ENCODE measurements at places on chromosomes 1 and 21.

- no peak for DNase-seq
Observed at GRCh38 chr1:225137976-225138375, 208.5 kb downstream of the DNAH14 start.

- DNase-seq: no peak
Observed at GRCh38 chr1:10693152-10693496, 103.3 kb downstream of the CASZ1 start.

- DNase-seq: no peak
Observed at GRCh38 chr1:52454779-52455178, 50.4 kb downstream of the PRPF38A start.

- DNase-seq: no peak
Observed at GRCh38 chr1:165185161-165185889, 171.2 kb downstream of the LMX1A start.

DNA sequence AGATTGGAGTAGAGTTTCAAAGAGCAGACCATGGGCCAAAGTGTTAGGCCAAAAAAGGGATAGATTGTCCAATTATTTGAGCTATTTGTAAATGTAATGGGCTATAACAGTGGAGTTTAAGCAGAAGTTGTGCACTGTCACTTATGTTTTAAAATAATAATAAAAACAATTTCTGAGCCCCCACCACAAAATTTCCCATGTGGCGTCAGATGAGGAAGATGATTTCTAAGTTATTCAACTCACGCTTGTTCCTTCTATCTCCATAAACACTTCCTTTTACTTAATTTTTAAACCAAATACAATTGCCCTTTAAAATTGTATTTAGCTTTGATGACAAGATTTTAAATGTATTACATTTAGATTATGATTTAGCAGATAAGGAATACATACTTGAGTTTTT is 330.0 kb downstream of the PTPRC start:
- no peak for DNase-seq

DNA sequence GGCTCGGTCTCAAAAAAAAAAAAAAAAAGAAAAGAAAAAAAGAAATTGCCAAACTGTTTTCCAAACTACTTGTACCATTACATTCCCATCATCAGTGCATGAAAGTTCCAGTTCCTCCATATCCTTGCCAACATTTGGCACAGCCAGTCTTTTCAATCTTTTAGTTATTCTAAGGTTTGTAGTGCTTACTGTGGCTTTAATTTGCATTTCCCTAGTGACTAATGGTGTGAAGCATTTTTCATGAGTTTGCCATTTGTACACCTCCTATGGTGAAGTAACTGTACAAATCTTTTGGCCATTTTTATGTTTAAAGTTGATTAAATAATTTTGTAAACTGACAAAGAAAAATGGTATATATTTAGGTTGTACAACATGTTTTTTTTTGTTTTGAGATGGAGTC is 70.7 kb downstream of the DEGS1 start:
- DNase-seq: no peak

DNA sequence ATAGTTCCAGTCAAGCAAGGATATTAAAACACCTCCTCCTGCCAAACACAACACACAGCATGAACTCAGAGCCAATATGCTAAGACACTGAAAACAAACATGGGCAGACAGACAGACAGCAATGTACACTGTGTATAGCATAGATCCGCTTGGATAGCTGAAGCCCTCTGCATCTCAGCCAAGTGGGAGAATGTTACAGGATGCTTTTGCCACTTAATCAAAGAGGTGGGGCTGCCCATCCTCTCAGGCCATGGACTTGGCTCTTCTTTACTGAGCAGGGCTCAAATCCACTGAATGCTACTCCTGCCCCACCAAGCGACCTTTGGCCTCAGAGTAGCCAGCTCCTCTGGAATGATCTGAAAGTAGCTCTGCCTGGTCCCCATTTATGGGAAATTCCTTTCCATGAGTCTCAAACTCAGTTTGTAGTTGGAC is 64.7 kb upstream of the NGF start:
- no peak for DNase-seq

- no peak for DNase-seq
Observed at GRCh38 chr1:16608838-16609560, 4.4 kb downstream of the NBPF1 start.

GRCh38 chr21:37061926-37062592 is 10.8 kb downstream of the PIGP start:
- DNase-seq: no peak

DNA sequence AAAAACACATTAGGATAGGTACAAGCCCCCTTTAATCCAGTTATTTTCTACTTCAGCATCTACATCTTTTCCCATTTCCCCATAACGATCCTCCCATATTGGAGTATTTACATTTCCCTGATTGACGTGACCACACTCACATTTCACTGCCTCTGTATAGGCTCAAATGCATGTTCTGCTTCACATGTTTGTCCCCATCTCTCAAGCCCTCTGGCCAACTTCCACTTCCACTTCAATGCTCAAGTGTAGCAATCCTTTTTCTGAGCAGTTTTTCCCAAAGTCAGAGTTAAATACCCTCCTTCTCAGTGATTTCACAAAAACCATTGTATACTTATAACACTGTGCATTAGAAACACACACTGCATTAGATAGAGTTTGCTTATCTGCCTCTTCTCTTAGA is 61.8 kb upstream of the TTLL7 start:
- DNase-seq: no peak

GRCh38 chr1:41918450-41919043 is at the start of gene HIVEP3:
Gene HIVEP3, minus strand, starts transcription at chr1:41918922.
- DNase-seq: no peak

Measured in activated T-helper 9 cell treated with anti-CD3 and anti-CD28 coated beads, Interleukin-2, amount 50 U/mL, for 16 hours (primary cell).